ENCODE measurements at places on chromosomes 13 and 19. TPM values are rescaled to one million over a fixed set of nuclear protein-coding genes. Genes with fewer than 3 reads are reported as not detected.

GNA15 gene
- total RNA-seq: 110 TPM

RDH8 gene
- not detected for total RNA-seq

N4BP2L2 gene
- total RNA-seq: 20.8 TPM

ZNF546 gene
- total RNA-seq: 0.78 TPM

Data from airway epithelial cell (primary cell).